Stimulated activated CD4-positive, alpha-beta T cell treated with anti-CD3 and anti-CD28 coated beads, Interleukin-1b, Interleukin-23, amount 100 ng/mL, for 24 hours (primary cell): ENCODE measurements at places on chromosomes 4 and X.

GRCh38 chr4:147769386-147769785 is 37.5 kb downstream of the ARHGAP10 start:
- no peak for DNase-seq

DNA sequence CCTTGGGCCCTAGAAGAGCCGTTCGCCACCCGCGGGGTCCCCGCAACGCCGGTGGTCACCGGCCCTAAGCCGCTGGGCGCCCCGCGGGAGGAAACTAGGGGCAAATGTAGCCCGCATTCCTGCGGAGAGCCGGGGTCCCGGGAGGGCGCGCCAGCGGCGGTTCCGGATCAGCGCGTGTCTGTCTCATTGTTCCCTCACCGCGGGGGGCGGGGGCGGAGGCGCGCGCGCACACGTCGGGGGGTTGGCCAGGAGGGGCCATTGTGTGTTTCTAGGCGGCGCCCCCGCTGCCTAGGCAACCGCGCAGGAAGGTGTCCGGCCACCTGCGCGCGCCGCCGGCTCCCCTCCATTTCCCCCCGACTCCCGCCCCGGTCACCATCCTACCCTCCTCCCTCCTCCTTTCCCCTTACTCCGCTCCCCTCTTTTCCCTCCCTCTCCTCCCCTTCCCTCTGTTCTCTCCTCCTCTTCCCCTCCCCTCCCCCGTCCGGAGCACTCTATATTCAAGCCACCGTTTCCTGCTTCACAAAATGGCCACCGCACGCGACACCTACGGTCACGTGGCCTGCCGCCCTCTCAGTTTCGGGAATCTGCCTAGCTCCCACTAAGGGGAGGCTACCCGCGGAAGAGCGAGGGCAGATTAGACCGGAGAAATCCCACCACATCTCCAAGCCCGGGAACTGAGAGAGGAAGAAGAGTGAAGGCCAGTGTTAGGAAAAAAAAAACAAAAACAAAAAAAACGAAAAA is 789 bp upstream of the DDX3X start:
- peak; percentile 40 for DNase-seq

GRCh38 chr4:4457803-4458553 is 71.1 kb downstream of the NSG1 start:
- no peak for DNase-seq

DNA sequence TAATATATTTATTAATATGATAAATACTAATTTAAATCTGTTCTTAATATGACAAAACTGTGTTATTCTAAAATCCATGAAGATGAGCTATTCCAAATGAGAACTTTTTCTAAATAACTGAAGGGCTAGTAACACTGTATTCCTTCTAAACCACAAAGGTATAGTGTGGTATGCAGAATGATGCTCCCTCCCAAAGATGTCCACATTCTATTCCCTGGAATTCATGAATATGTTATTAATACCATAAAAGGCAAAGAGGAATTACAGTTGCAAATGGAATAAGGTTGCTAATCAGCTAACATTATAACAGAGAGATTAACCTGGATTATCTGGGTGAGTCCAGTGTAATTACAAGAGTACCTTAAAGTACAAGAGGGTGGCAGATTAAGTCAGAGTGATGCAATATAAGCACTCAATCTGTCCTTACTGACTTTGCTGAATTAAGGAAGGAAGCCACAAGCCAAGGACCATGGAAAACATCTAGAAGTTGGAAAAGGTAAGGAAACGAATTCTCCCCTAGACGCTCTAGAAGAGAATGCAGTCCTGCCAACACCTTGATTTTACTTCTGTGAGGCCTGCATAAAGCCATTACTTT is 20.7 kb upstream of the MAB21L2 start:
- no peak for DNase-seq

GRCh38 chr4:39936565-39937418 is 40.9 kb downstream of the PDS5A start:
- DNase-seq: no peak
